Neural cell (in vitro differentiated cells): ENCODE measurements at places on chromosomes 4 and X. TPM values are rescaled to one million over a fixed set of nuclear protein-coding genes. Genes with fewer than 3 reads are reported as not detected.

CFAP99 gene
- polyA plus RNA-seq: not detected in 2 replicates

SLC6A14 gene
- not detected in 2 replicates for polyA plus RNA-seq

CPLX1 gene
- 5.1 and 7.6 TPM in 2 replicates for polyA plus RNA-seq

RHOXF2B gene
- not detected in 2 replicates for polyA plus RNA-seq

HSFX3 gene
- not detected in 2 replicates for polyA plus RNA-seq

SATL1 gene
- 2.6 TPM in 2 replicates for polyA plus RNA-seq

ITGB1BP2 gene
- polyA plus RNA-seq: 2.8 and 5.4 TPM in 2 replicates

SOWAHD gene
- 1.0 TPM in 1 of 2 replicates, not detected in the other for polyA plus RNA-seq

DUSP21 gene
- not detected in 2 replicates for polyA plus RNA-seq

PROM1 gene
- polyA plus RNA-seq: 1.1 and 2.3 TPM in 2 replicates

KLKB1 gene
- polyA plus RNA-seq: not detected in 2 replicates

LIMCH1 gene
- 7.8 and 9.1 TPM in 2 replicates for polyA plus RNA-seq

IL2 gene
- not detected in 2 replicates for polyA plus RNA-seq

NPNT gene
- 1.9 and 2.6 TPM in 2 replicates for polyA plus RNA-seq

SYP gene
- polyA plus RNA-seq: 240 and 281 TPM in 2 replicates

CPXCR1 gene
- polyA plus RNA-seq: not detected in 2 replicates

TRIM61 gene
- not detected in 2 replicates for polyA plus RNA-seq

CCKAR gene
- not detected in 2 replicates for polyA plus RNA-seq

SYNPO2 gene
- polyA plus RNA-seq: 0.10 and 0.14 TPM in 2 replicates

MMRN1 gene
- polyA plus RNA-seq: 2.2 and 7.0 TPM in 2 replicates

BGN gene
- polyA plus RNA-seq: not detected in 2 replicates

BST1 gene
- polyA plus RNA-seq: 0.32 and 1.6 TPM in 2 replicates

FHIP1A gene
- not detected in 2 replicates for polyA plus RNA-seq

CORIN gene
- polyA plus RNA-seq: 0.25 and 1.2 TPM in 2 replicates

KIAA1210 gene
- polyA plus RNA-seq: 0.04 TPM in 1 of 2 replicates, not detected in the other

HERC5 gene
- polyA plus RNA-seq: 0.59 TPM in 1 of 2 replicates, not detected in the other

PAGE5 gene
- polyA plus RNA-seq: not detected in 2 replicates

GABRG1 gene
- 0.22 and 0.81 TPM in 2 replicates for polyA plus RNA-seq

GPRIN3 gene
- 7.0 and 7.2 TPM in 2 replicates for polyA plus RNA-seq

CENPU gene
- 9.3 and 13.0 TPM in 2 replicates for polyA plus RNA-seq

XG gene
- 0.37 and 0.42 TPM in 2 replicates for polyA plus RNA-seq

GAGE1 gene
- not detected in 2 replicates for polyA plus RNA-seq

FDCSP gene
- not detected in 2 replicates for polyA plus RNA-seq

PDGFC gene
- polyA plus RNA-seq: 3.8 and 6.7 TPM in 2 replicates

SH3D19 gene
- 0.46 and 0.64 TPM in 2 replicates for polyA plus RNA-seq

BRS3 gene
- 0.20 TPM in 1 of 2 replicates, not detected in the other for polyA plus RNA-seq

RPGR gene
- 2.8 and 6.5 TPM in 2 replicates for polyA plus RNA-seq

SSX4B gene
- polyA plus RNA-seq: not detected in 2 replicates

CT45A10 gene
- polyA plus RNA-seq: not detected in 2 replicates

F8A1 gene
- polyA plus RNA-seq: 1.8 and 2.1 TPM in 2 replicates

MTNR1A gene
- not detected in 2 replicates for polyA plus RNA-seq

DLG3 gene
- 62.2 and 66.5 TPM in 2 replicates for polyA plus RNA-seq

UGT2B11 gene
- polyA plus RNA-seq: 0.10 and 0.22 TPM in 2 replicates

SLITRK4 gene
- 3.8 and 4.5 TPM in 2 replicates for polyA plus RNA-seq

N4BP2 gene
- polyA plus RNA-seq: 24.1 and 28.1 TPM in 2 replicates

CTAG1A gene
- polyA plus RNA-seq: not detected in 2 replicates

APLN gene
- polyA plus RNA-seq: 0.26 and 0.38 TPM in 2 replicates
